Activated gamma-delta T cell treated with Interleukin-2 at 50 U/mL for 16 hours (primary cell): ENCODE measurements at places on chromosomes 2 and 18.

- DNase-seq, result peak; percentile 58
Observed at GRCh38 chr18:46071653-46072375, at the start of gene PSTPIP2. Gene PSTPIP2, minus strand, starts transcription at chr18:46072260. Its CDS starts 72 bp downstream, at chr18:46072188.

GRCh38 chr18:54019641-54020040, 204.8 kb downstream of the MBD2 start:
- DNase-seq, result no peak

DNA sequence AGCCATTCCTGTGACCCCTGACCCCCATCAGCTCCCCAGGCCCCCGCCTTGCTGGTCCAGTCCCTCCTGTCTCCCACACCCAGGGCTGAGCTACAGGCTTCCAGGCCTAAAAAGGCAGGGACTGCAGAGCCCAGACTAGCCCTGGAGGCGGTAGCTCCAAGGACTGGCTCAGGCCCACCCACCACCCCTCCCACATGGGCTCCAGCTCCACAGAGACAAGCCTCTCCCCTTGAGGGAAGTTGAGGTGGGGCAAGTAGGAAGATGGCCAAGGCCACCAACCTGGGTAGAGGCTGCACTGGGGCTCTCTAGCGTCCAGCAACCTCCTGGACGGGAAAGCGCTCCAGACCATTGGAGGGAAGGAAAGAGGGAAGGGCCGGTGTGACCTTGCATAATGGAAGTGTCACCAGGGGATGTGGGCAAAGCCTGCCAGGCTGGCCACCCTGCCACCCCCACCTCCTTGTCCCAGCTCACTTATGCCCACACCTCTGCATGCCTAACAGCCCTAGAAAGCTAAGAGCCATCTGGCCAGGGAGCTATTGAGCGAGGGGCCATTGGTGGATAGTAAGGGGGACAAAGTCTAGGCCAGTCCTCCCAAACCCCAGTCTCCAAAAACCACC, 63.1 kb downstream of the TNS1 start:
- DNase-seq, result no peak

GRCh38 chr2:126650994-126651393, 5.0 kb upstream of the GYPC start:
- no peak for DNase-seq

DNA sequence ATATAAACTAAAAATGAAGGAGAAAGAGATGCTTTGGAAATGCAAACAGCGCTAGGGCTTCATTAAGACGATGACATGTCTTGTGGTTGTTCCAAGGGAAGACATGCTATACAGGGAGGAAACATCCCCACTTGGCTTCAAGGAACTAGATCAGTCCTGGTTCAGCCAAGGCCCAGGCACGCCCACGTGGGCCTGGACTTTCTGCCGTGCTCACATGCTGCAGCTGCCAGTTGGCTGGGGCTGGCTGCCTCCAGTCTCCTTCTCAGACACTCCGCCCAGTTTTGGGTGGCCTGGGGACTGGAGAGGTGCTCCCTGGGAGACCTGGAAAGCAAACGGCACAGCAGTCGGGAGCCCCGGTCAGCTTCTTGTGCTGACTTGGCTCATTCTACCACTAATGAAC, 109.6 kb downstream of the GLI2 start:
- no peak for DNase-seq

GRCh38 chr2:170997893-170998597, 69.0 kb downstream of the GORASP2 start:
- no peak for DNase-seq

- no peak for DNase-seq
Observed at GRCh38 chr2:69965756-69966445, 4.5 kb upstream of the ASPRV1 start.

DNA sequence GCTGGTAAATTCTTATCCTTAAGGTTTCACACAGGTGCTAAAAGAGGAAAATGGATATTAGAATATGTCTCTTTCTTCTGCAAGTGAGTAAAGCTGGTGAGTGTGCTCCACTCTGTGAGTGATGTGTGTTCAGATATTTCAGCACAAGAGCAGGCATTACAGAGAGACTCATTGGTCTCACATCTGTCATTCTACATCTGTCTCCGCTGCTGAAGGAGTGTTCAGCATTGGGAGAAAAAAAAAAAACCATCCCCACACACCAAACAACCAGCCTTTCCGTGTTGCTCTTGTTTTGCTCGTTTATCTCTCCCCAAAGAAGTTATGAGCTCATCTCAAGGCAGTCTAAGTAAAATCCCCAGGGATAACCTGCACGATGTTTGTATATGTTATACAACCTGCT, 283.9 kb upstream of the SPHKAP start:
- no peak for DNase-seq

GRCh38 chr2:239369631-239370161, 31.1 kb downstream of the HDAC4 start:
- DNase-seq, result peak; percentile 28

- no peak for DNase-seq
Observed at GRCh38 chr2:96129528-96130120, 8.7 kb downstream of the ASTL start.

DNA sequence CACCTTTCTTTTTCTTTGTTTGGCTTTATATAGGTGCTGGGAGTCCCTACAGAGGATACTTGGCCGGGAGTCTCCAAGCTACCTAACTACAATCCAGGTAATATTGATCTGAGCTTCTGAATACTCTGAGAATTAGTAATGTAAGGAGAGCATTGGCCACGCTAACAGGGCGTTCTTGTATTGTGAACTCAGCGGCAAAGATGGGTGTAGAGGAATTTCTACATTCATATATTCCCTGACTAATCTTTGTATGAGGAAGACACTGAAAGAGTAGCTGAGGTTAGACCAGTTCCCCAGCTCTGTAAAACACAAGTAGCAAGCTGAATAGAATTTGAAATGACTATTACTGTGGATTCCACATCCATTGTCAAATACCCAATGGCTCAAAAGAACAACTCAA, 48.5 kb downstream of the CDK15 start:
- no peak for DNase-seq

GRCh38 chr2:42040643-42041278, 7.1 kb upstream of the PKDCC start:
- DNase-seq, result no peak

GRCh38 chr18:40235836-40236235, 1719.2 kb upstream of the PIK3C3 start:
- DNase-seq, result no peak

GRCh38 chr2:203894262-203894661, 26.7 kb downstream of the CTLA4 start:
- no peak for DNase-seq

DNA sequence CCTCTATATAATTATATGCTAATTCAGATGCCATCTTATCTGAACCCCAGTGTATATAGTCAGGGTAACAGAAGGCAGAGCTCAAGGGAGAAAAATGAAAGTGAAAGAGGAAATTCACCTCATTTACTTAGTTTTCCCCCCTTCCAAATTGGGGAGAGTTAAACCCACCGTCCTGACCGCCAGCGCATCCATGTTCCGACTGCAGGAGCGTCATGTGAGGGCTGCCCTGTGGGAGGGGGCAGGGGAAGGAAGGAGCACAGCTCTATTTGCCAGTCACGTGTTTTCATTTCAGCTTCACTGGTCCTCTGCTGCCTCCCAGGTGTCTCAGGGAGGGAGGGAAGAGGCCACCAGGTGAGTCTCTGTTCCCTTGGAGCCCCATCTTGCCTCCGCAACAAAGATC, 13.2 kb downstream of the CNNM4 start:
- DNase-seq, result peak; percentile 29

- no peak for DNase-seq
Observed at GRCh38 chr2:33212151-33212550, 264.3 kb upstream of the RASGRP3 start.

DNA sequence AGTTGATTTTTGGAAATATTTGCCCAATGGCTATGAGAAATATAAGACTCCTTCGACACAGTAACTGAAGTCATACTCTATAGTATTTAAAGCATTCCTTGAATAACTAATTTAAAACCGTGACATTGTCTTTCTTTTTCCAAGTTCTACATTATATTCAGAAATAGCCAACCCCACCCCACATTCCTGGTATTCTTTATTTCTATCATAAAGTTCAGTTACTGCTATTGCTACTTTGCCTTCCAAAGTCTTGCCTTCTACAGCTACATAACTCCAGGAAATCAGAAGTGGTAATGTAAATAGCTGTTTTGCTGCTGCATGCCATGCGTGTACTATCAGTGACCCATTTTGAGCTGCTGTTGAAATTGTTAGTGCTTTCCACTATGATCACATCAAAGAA, 45.1 kb upstream of the SETBP1 start:
- DNase-seq, result no peak

DNA sequence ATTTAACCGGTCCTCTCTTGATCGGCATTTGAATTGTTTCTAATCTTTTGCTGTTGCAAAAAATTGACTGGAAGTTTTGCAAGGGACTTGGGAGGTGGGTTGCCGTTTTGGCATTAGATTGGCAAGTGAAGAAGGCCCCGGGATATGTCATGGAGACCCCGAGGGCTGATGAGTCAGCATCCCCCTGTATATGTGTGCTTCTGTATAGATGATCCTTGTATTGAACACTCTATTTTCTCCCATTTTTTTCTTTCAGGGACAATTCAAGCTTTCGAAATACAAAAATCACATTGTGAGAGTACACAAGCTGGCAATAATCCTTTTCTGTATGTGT, 30.1 kb downstream of the EIF4E2 start:
- no peak for DNase-seq

DNA sequence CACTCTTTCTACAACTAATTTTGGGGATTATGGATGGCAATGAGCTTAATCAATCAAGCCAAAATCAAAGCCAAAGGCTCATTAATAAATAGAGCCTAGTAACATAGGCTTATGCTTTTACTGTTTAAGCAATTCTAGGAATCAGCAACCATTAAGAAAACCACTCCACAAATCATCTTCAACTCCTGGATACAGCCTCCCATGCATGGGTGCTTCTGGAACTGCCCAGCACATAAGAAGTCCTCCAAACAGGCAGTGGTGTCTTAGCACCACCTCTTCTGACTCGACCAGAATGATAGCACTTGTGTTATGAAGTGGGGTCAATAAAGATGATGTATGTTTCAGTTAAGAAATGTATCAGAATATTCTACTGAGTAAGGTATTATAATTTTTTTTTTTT, 104.4 kb upstream of the SERPINE2 start:
- no peak for DNase-seq

- no peak for DNase-seq
Observed at GRCh38 chr2:60728855-60729254, 27.2 kb upstream of the PAPOLG start.

DNA sequence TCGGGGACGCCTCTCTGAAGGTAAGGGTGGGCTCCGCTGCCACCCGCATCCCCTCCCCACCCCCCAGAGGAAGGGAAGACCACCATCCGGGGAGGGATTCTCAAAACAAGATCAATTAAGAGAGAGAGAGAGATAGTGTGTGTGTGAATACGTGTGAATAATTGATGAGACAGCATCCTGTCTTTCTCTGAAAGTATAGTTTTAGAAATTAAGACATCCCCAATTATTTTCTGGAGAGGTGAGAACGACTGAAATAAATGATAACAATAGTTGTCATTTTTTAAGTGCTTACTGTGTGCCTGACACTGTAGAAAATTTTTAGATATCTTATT, 751 bp downstream of the IL18R1 start:
- no peak for DNase-seq
